ENCODE measurements at places on chromosomes 13 and 19.
A peak's percentile ranks its signal among the peaks of the same experiment; 100 is the strongest.

- DNase-seq = peak; percentile 63
Observed at GRCh38 chr13:32911506-32911905, 104.7 kb upstream of the KL start.

GRCh38 chr19:19410553-19411550 is 5.4 kb downstream of the GATAD2A start:
- no peak for DNase-seq

- no peak for DNase-seq
Observed at GRCh38 chr13:75533861-75534260, 3.8 kb downstream of the COMMD6 start.

DNA sequence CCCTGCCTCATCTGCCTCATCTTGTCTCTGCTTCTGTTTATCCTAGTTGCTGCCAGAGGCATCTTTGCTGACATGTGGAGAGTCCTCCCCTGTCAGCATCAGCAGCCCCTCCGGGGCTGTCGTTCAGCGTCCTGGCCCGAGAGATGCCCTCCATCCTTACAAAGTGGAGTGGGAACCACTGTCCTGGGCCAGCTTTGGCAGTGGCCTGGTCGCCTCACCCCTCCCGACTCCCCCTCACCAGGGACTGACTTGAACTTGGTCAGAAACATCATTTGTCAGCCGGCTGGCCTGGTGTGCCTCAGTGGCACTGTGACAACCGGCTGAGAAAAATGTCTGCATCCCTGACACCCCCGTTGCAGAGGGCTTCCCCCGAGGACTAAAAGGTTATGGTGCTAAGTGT is 20.6 kb downstream of the FGF9 start:
- no peak for DNase-seq

DNA sequence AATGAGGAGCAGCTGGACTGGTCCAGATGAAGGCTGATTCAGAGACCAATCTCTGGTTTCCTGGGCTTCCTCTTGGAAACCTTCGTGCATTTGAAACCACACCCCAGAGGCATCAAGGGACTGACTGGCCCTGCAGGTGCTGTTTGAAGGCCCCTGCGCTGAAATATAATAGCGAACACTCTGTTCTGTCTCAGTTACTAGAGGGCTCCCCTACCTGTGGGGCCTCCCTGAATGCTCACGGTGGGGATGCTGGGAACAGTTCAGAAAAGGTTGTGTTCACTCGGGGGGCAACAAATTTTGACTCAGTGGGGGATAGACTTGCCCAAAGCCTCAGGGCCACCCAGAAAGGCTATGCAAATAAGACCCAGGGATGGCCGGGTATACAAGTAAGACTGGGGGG is 6.4 kb downstream of the CCDC8 start:
- DNase-seq = no peak

DNA sequence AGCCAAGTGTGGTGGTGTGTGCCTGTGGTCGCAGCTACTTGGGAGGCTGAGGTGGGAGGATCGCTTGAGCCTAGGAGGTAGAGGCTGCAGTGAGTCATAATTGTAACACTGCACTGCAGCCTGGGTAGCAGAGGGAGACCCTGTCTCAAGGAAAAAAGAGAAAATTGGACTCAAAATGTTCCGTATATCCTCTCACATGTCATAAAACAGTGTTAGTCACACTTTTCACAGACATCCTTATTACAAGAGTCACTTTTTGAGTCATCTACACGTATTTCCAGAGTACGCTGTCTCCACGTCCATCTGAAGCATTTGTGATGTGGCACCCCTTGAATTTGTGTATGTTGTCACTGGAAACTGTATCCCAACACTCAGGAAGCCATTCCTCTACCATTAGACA is 133.0 kb downstream of the SIPA1L3 start:
- DNase-seq = no peak

- DNase-seq = no peak
Observed at GRCh38 chr13:98232456-98232855, 55.4 kb upstream of the RNF113B start.

DNA sequence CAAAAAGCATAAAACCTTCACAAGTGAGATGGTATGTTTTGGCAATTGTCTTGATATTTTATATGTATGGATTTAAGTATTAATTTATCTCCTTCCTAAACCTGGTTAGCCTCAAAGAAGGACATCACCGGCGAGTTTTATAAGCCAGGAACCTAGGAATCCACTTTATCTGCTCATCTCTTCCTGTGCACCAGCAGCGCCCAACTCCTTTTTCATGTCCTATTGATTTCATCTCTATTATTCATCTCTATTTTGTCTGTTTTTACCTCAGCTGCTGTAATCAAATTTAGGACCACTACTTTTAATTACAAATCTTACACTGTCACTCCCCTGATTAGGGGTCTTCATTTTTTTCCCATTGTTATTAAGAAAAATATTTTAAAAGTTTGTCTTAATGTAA is 286.4 kb downstream of the DACH1 start:
- DNase-seq = no peak

DNA sequence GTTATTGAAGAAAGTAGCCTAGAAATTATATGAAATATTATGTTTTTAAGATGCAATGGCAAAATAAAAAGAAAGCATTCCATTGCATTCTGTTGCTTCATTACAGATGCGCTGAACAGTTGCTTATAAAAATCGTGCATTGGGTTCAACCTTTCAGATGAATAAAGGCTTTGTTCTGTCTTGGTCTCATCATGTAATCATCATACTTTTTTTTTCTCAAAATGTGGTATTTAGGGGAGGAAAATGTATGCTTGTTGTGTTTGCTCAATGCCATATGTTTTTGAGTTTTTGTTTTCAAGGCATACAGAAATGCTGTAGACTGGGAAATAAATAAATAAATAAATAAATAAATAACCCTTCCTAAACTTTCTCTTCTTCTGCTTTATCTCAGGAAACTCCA is 1.1 kb upstream of the MBNL2 start:
- DNase-seq = no peak

DNA sequence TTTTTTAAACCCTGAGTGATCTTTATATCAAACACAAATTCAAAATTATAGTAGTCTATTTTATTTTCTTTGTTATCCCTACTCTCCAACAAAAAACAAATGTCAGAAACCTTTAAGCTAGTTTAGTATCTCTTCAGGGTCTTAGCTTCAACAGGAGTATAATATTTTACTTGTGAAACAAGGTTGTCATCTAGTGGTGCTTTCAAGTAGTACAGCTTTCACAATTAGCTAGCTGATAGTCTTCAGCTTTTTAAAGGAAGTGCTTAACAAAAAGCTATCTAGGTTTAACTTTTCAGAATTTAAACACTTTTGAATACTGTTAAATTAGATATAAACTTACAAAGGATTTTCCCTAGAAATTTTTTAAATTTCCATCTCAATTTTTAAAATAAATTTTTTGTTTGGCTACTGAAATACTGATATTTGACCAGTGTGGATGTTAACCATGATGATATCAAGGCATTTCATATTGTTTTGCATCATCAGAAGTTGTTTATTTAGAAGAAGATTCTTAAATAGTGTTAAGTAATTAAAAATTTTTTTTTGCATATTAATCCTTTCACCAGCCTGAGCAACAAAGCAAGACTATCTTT is 34.2 kb downstream of the TDRD3 start:
- peak; percentile 56 for DNase-seq

DNA sequence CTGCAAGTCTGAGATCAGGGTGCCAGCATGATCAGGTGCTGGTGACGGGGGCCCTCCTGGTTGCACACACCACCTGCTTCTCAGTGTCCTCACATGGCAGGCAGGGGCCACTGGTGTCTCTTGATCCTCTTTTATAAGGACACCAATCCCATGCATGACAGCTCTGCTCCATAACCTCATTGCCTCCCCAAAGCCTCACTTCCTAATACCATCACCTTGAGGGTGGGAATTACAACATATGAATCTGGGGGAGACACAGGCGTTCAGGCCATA is 15.0 kb upstream of the MIER2 start:
- DNase-seq = no peak

DNA sequence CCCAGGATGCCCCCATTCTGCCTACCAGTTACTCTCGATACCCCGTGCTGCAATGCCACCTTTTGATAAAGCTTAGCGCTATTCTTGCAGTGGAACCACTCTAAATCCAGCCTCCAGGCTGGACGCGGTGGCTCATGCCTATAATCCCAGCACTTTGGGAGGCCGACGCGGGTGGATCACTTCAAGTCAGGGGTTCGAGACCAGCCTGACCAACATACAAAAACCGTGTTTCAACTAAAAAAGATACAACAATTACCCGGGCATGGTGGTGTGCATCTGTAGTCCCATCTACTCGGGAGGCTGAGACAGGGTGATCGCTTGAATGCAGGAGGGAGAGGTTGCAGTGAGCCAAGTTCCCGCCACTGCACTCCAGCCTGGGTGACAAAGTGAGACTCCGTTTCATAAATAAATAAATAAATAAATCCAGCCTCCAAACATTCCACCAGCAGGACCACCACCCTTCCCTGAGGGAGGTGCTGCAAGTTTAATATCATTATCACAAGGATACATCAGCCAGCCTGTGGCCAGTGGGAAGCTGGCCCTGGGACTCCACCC is 27.7 kb downstream of the CYP2B6 start:
- no peak for DNase-seq

GRCh38 chr13:94902722-94903407 is 190.5 kb upstream of the SOX21 start:
- DNase-seq = no peak

DNA sequence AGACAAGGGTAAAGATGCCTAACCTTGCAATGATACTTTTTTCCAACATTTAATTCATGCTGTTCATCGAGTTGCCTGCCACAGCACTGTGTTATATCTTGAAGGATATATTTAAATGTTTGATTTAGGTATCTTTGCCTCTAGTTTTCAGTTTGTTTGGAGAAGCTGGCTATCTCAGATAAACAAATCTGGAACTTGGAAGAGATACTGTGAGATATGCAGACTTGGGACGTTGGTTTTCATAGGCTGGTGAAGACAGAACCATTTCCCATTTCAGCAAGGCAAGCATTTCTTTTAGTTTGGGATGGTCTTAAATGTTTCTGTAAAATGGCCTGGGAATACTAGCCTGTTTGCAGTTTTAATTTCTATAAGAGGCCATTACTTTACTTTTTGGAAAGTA is 3.3 kb downstream of the RNASEH2B start:
- no peak for DNase-seq

- DNase-seq = no peak
Observed at GRCh38 chr13:51688937-51689662, 104.8 kb downstream of the WDFY2 start.

GRCh38 chr13:97205982-97206381 is 16.2 kb upstream of the MBNL2 start:
- no peak for DNase-seq

DNA sequence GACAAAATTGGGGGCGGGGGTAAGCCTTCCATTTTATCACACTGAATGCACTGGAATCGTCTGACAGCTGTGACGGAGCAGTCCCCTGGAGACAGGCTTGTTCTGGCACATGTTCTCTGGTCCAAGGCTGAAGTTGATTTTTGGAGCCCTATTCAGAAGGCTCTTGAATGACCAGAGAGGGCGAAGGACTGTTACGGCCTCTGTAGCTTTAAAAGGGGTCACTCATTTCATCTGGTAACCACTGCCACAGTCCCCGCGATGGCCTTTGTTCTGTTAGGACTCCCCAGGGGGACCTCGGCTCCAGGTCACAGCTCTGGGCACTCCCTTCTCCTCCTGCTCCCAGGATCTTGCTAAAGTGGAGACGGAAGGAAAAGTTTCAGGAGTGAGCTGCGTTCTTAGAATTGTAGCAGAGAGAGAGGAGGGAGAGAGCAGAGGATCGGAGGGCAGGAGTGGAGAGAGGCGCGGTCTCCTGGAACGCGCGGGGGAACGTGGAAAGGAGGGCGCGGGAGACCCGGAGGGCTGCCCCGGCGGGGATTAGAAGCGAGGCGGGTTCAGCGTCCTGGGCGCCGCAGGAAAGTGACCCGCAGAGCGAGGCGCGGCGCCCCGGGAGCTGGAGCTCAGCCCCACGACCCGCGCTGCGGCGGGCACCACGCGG is 134.3 kb upstream of the MYO16 start:
- DNase-seq = no peak

GRCh38 chr19:33450689-33451088 is 70.9 kb downstream of the PEPD start:
- no peak for DNase-seq

GRCh38 chr13:46738055-46738454 is 58.9 kb downstream of the ESD start:
- DNase-seq = no peak

GRCh38 chr13:54317722-54318121 is 1289.1 kb downstream of the OLFM4 start:
- DNase-seq = no peak

DNA sequence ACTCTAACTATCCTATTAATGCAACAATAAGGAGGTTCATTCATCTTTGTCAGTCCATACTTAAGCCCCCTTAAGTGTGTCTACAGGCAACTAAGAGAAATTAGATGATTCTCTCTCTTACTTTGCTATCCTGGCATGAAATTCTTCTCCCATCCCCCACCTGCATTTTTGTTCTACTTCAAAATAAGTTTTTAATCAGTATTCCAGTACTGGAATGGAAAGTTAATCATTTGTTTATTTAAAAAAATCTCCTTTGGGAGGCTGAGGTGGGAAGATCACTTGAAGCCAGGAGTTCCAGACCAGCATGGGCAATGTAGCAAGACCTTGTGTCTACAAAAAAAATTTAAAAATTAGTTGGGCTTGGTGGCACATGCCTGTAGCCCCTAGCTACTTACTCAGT is 222.1 kb downstream of the MZT1 start:
- no peak for DNase-seq

DNA sequence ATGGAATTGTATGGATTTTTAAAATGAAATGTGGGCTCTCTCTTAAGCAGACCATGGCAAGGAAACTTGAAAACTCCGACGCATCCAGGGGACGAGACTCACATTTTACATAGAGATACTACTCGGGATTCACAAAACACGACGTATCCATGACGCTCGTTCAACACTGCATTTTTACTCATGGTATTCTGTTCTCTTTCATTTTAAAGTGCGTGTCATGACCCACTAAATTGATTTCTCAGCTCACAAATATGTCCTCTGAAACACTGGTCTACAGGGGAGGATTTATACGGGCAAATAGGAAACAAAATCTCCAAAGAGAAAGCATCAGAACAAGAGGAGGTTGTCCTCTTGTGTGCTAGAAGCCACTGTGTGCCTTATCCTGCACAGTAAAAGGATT is 523.5 kb downstream of the MYO16 start:
- DNase-seq = no peak

GRCh38 chr13:46668931-46669525 is 116.1 kb downstream of the LRCH1 start:
- no peak for DNase-seq

DNA sequence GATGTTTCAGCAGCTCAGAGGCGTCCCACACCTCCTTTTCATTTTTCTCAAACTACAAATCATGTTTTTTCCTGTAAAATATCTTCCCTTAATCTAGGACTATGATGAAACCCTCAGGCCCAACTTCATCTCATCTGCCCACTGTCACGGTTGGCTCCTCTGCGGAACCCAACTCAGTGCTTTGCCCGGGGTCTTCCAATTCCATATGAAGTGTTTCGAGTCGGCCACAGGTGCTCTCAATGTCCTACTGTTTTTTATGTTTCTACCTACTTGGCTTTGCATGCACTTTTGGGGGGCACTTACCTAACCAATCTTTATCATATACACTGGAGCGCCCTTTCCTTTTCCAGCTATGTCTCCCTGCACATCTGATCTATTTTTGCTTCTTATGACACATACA is 28.1 kb downstream of the COL4A1 start:
- DNase-seq = no peak

- DNase-seq = no peak
Observed at GRCh38 chr13:51297556-51297955, 41.9 kb upstream of the SERPINE3 start.

All from NCI-H2081 (cell line).